ENCODE measurements at places on chromosomes 12 and 14.

DNA sequence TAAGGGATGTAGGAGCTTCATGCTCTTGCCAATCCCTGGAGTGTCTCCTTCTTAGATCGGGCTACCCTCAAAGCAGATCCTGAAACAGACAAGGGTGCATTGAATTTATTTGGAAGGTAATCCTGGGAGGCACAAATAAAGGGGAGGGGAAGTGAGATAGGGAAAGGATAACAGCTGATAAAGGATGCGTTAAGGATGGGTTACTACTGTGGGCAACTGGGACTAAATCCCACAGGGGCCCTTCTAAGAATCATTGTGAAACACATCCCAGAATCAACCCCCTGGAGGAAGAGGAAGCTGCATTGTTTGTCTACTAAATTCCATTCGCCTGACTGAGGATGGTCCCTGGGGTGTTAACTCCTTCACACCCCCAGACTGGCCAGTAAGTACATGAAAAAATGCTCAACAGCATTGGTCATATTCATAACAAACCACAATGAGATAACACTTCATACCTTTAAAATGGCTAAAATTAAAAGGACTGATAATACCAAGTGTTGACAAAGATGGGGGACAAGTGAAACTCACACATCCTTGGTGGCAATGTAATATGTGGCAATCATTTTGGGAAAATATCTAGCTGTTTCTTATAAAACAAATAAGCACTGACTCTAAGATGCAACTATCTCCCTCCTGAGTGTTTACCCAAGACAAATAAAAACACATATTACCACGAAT, 37.0 kb upstream of the CMKLR1 start:
- no peak for DNase-seq

DNA sequence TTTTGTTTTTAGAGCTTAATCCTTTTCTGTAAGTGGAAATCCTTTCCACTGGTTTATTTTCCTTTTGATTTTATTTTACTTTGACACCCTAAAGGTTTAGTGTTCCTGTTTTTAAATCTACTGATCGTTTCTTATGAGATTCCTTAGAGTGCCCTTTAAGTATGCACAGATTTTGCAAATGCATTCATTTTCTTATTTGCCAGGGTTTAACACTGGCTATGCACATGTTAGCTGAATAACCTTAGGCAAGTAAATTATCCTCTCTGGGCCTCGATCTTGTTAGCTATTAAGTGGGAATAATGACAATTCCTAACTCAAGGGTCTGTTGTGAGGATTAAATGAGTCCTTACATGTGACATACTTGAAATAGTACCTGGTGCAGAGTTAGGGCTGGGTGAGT, 136.0 kb downstream of the BICD1 start:
- DNase-seq, result no peak

DNA sequence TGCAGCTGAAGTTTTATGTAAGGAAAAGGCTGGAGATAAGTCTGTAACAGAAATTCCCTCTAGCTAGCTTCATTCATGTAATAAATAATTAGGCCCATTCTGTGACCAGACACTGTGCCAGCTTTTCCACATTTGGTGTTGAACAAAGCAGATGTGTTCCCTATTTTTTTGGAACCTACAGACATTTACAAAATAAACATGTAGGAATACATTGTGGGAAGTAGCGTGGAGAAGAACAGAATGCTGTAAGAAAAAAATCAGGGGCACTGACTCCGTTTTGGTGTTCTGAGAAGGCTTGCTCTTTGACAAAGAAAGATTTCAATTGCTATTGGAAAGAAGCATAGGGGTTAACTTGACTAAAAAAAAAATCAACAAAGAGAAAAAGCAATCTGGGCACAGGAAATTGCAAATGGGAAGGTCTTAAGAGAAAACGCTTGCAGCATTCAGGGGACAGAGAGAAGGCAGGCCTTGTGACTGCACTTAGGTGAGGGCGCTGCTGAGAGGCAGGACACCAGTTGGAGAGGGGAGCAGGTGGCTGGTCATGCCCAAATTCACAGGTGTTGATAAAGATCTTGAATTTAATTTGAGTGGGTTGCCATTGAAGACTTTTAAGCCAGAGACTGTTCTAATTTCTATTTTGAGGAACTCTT, 4.0 kb downstream of the FAR2 start:
- DNase-seq, result no peak

- DNase-seq, result no peak
Measured at GRCh38 chr14:99729991-99730875, 46.1 kb downstream of the CYP46A1 start.

DNA sequence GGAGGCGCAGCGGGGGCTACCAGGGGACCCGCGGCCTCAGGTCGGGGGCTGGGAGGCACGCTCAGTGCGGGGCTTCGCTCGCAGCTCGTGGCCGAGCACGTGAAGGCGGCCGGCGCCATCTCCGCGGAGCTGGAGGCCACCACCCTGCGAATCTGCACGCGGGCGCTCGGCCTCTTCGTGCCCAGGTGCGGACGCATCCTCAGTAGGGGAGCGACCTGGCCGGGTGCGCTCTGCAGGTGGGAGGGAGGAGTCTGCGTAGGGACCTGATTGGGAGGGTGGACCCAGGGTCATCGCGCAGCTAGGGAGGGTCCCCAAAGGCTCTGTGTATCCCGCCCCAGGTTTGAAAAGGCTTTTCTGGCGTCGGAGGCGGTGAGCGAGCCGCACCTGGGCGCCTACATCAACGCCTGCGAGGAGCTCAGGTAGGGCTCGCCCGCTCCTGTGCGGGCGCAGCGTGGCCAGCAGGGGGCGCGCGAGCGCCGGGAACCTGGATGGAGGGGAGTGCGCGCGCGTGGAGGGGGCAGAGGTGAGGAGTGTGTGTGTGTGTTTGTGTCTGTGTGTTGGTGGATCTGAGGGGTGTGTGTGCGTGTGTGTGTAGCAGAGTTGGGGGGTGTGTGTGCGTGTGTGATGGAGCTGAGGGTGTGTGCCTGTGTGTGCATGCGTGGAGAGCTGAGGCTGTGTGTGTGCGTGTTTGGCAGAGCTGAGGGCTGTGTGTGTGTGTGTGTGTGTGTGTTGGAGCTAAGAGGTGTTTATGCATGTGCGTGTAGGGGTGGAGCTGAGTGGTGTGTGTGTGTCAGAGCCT, 10.3 kb downstream of the EXOC3L4 start:
- DNase-seq, result no peak

- DNase-seq, result no peak
Measured at GRCh38 chr14:68874746-68875155, 81.9 kb upstream of the ZFP36L1 start.

DNA sequence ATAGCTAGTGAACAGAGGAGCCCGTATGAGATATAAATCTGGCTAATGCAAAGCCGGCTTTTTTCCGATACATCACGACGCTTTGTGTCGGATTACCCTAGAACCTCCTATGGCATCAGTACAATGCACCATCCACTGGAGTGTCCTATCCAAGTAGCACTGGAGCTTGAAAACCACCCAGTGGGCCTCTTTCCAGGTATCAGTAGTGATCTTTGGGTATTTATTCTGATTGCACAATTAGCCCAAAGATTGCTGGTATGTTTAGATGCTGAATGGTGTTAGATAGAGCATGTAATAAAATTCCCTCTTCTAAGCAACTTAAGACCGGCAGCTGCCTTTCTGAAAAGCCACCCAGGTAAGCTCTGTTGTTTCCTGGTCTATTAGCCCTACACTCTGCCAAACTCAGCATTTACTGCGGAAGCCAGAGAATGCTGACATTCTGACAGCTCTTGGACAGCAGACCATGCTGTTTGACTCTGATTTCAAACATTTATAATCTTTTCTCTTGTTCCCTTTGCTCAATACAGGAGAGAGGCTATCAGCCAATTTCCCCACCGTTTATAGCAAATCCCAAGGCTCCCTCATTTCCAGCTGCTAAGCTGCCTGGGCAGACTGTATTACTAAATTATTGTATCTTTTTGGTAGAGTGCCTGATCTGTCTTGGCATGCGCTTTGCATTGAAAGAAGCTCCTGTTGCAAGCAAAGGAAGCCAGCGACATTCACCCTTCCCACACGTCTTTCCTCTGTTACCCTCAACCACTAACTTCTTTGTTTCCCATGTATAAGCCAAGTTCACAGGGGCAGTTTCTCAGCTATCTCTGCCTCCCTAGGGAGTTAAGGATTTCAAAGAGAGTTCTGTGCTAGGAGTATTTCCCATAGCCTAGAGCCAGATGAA, 388.3 kb upstream of the GARIN6 start:
- DNase-seq, result no peak

GRCh38 chr14:71371711-71372396, 464.6 kb downstream of the PCNX1 start:
- DNase-seq, result peak; percentile 43

DNA sequence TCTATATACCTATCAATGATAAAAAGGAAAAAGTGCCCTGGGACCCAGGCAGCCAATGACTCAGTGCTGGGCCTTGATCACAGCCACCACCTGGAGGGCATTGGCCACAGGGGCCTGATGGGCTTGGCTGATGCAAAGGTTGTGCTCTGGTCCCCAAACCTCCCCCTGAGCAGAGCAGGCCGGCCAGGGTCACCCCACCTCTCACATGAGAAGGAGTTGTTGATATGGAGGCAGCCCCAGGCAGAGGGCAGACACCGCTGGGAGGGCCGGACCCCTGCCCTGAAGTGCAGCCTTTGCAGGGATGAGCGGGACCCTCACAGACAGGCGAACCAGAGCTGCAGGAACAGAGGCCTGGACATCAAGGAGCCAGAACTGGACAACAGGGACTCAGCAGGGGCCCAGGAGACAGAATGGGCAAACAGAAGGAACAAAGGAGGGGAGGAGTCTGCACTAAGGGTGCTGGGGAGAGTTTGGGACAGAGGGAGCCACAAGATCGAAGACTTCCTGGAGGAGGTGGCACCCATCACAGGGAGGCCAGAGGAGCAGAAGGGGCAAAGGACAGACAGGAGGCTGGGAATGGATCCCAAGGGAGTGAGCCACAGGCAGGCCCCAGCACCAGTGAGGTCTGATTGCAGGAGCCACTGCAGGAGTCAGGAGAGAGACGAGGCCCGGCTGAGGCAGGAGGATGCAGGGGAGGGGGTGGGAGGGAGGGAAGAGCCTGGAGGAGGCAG, 105.0 kb downstream of the TNFAIP2 start:
- DNase-seq, result no peak

DNA sequence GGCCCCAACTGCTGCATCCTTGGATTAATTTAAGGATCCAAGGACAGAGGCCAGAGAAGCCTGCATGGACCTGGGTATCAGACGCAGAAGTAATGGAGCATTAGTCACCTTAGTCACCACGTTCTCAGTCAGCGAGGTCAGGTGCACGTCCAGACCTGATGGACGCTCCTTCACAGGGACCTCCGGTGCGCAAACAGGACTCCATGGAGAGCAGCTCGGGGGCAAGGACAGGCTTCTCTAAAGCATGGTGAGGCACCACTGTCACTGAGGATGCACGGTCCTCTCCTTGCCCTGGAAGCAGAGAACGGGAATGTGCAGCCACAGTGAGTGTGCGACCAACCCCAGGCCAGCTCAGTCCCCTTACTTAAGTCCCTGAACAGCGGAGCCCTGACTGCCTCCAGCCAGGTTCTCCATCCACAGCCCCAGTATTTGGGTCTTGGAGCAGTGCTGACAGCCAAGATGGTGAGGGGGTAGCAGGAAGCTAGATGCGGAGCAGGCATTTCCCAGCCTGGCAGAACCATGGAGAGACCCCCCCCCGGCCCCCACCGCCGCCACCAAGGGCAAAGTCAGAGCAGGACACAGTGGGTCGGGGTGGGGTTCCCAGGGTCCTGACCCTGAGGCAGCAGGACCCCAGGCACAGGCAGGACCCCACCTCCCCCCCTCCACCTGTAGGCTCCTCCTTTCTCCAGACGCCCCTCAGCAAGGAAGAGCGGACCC, 253.4 kb upstream of the SFSWAP start:
- DNase-seq, result no peak

DNA sequence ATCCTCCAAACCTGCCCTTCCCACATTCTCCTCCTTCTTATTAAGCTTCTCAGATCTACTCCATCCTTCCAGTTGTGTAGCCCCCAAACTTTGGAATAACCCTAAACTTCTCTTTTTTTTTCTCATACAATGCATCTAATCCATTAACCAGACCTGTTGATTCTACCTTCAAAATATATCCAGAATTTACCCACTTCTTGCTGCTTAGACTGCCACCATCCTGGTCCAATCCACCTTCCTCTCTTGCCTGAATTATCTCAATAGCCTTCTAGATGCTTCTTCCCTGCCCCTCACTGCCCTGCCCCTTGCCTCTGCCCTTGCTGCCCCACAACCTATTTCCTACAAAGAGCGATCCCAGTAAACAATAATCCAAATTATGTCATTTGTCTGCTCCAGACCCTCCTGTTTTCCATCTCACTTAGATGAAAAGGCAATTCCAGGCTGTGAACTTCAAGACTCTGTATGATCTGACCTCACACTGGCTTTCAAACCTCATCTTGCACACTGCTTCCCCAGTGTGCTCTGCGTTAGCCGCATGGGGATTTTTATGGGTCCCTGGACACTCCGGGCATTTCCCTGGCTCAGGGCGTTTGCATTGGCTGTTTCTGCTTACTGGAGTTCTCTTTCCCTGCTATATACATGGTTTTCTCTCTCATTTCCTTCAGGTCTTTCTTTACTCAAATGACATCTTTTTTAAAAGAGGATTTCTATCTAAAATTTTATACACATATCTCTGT, 42.6 kb upstream of the HIF1A start:
- no peak for DNase-seq

DNA sequence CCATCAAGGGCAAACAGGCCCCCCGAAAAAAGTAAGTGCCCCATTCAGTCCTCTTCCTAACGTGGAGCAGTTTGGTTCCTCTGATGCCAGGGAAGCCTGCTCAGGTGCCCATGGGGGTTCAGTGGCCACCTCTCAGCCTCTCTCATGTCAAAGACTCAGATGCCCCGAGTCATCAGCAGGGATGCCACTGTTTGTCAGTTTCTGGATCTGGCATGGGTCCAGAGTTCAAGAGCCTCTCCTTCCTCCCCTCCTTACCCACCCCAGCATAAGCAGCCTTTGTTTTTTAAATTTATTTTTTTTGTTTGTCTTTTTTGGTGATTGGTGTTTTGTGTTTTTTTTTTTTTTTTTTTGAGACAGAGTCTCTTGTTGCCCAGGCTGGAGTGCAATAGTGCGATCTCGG, 11.3 kb downstream of the KMT5A start:
- no peak for DNase-seq

- no peak for DNase-seq
Measured at GRCh38 chr12:75853626-75854025, 177.9 kb downstream of the PHLDA1 start.

DNA sequence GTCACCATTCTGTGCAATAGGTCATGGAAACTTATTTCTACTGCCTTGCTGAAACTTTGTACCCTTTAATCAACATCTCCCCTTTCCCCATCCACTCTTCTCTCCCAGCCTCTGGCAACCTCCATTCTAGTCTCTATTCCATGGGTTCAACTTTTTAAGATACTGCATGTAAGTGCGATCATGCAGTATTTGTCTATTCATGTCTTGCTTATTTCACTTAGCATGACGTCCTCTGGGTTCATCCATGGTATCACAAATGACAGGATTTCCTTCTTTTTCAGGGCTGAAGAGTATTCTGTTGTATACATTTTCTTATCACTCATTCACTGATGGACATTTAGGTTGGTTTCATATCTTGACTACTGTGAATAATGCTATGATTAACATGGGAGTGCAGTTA, 222.4 kb downstream of the PAX9 start:
- no peak for DNase-seq

GRCh38 chr12:108845696-108846095, 11.7 kb downstream of the SSH1 start:
- DNase-seq, result no peak

- no peak for DNase-seq
Measured at GRCh38 chr12:45051572-45052125, 750 bp upstream of the DBX2 start.
